Adrenal gland (tissue), 19 donors: ENCODE measurements at places on chromosomes 13 and 19. TPM values are rescaled to one million over a fixed set of nuclear protein-coding genes. Genes with fewer than 3 reads are reported as not detected.

GRCh38 chr13:100305398-100305797 lies 216.5 kb downstream of the PCCA start:
- DNase-seq = no peak
- H3K36me3 ChIP-seq = no peaks in the 10 kb centered on the region
- peaks cover 14% of the 10 kb centered on the region for H3K4me1 ChIP-seq
- H3K4me3 ChIP-seq = no peak overlapping the region

Gene MYO1F
- total RNA-seq = 27.1 TPM

Gene SOX1
- not detected for total RNA-seq

DNA sequence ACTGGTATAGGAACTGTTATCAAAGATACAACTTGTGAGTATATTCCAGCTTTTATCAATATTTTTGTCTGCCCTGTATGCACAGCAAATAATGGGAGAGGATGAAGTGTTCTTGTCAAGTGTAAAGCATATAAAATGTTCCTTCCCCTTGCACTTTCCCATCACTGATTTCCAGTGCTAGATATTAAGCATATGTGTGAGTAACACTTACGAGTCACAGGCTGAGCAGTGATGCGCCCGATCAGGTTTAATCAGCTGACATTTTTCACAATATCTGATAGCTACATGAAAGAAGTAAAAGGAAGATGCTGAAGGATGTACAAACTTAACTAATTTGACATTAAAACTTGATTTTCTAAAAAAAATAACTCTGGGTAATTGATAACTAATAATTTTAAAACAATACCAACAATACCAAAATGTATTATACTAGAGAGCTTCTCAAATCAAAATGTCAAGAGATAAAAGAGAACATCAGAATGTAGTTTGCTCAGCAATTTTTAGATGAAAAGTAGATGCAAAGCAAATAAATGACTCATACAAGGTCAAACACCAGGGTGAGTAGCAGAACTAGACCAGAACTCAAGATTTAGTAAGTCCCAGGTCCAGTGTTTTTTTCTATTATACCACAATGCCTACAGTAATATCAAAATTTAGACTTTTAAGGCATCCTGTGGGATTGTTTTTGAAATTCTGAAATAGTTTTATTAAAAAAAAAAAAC lies 56.4 kb downstream of the ZDHHC20 start:
- H3K27ac ChIP-seq = no peak overlapping the region
- no peak overlapping the region for H3K4me3 ChIP-seq
- peak; percentile 27 for DNase-seq
- no peaks in the 10 kb centered on the region for H3K36me3 ChIP-seq
- no peaks in the 10 kb centered on the region for H3K27me3 ChIP-seq

DNA sequence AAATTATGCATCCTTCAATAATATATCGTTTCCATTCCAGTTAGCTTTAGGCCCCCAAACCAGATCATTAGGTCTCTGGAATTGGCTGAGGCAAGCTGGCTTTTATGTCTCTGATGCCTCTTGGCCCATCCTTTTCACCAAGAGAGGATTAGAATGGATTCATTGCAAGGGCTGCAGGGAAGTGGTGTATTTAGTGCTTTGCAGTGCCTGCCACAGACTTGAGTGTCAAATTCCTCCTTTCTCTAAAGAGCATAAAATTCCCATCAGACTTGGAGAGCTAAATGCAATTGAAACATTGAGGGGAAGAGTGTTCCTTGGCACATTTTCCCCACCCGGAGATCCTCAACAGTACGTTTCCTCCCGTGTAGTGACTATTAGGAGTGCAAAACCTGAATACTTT lies 302.6 kb downstream of the ATP8A2 start:
- no peaks in the 10 kb centered on the region for H3K27me3 ChIP-seq
- no peak overlapping the region for H3K4me3 ChIP-seq
- H3K36me3 ChIP-seq = no peaks in the 10 kb centered on the region
- no peaks in the 10 kb centered on the region for H3K4me1 ChIP-seq

DNA sequence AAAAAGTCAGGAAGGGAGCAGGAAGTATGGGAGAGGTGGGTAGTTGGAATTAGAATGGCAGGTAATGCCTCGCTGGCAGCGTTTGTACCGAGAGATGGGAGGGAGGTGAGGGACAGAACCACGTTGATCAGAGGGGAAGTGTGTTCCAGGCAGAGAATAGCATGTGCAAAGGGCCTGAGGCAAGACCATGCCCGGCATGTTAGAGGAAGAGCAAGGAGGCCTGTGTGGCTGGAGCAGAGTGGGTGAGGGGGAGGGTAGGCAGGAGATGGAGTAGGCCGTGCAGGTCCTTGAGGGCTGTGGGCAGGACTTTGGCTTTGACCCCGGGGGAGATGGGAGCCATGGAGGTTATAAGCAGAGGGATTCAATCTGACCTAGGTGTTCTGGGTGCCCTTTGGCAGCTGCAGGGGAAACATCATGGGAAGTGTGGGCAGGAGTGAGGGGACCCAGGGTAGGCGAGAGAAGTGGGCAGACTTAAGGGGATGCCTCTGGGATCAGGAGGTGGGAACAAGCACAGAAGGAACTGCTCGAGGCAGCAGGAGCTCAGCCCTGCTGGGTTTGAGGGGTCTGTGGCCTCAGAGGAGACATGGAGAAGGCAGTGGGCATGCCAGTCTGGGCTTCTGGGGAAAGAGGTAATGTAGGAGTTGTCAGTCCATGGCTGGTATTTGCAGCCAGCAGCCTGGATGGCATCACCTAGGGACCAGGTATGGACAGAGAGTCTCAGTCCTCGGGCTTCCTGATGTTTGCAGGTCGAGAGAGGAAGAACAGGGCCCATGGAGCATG lies 48.8 kb downstream of the CD320 start:
- H3K4me3 ChIP-seq = no peak overlapping the region
- H3K36me3 ChIP-seq = peaks cover 18% of the 10 kb centered on the region
- no peak for DNase-seq

DNA sequence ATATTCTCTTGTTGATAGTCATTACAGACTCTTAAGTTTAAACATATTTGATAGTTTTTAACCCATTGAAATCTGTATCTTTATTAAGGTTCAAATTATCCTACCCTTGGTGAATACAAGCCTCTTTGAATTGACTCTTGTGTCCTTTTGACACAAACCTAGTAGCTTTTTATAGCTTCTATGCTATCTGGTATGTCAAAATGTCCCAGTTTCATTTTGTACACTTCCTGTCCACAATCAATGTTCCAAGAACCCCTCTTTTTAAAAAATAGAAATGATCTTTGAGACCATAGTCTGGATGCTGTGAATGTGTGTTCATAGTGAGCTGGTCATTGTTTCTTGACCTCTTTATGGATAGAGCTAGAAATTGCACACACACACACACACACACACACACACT lies 39.2 kb upstream of the FGF14 start:
- DNase-seq = no peak
- no peaks in the 10 kb centered on the region for H3K27me3 ChIP-seq

GRCh38 chr13:73228546-73228945 lies 169.7 kb downstream of the KLF5 start:
- H3K4me1 ChIP-seq = no peaks in the 10 kb centered on the region
- no peak overlapping the region for H3K27ac ChIP-seq
- H3K4me3 ChIP-seq = no peak overlapping the region
- H3K36me3 ChIP-seq = no peaks in the 10 kb centered on the region
- H3K27me3 ChIP-seq = no peaks in the 10 kb centered on the region

Gene ABCC4
- total RNA-seq = 4.2 TPM

GRCh38 chr19:4524808-4525562 lies 6.7 kb upstream of the PLIN4 start:
- H3K4me1 ChIP-seq = no peaks in the 10 kb centered on the region
- peak overlapping the region; percentile 22 for H3K27ac ChIP-seq
- H3K36me3 ChIP-seq = no peaks in the 10 kb centered on the region
- no peaks in the 10 kb centered on the region for H3K27me3 ChIP-seq

Gene LRFN3
- total RNA-seq = 12.2 TPM

Gene ZNF723
- not detected for total RNA-seq

DNA sequence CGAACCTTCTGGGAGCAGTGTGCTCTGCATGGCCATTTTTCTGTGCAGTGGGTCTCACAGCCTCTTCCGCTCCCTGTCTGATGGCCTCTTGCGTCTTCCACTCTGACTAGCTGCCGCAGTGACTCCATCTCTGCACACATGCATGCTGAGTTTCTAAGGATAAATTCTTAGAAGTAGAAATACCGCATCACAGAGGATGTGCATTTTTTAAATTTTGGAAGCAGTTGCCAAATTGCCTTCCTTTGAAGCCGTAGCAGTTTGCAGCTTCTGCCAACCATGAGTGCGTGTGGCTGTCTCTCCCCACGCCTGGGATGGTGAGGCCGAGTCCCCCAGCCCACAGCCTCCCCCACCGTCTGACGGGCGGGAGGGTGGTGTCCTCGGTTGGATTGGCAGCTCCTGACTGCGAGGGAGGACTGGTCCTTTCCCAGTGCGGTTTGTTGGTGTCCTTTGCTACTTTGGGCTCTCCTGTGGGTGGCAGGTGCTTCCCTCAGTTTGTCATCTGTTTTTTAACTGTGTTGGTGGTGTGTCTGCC lies 9.8 kb downstream of the FZR1 start:
- no peaks in the 10 kb centered on the region for H3K27me3 ChIP-seq
- peaks cover 42% of the 10 kb centered on the region for H3K4me1 ChIP-seq
- no peaks in the 10 kb centered on the region for H3K36me3 ChIP-seq
- DNase-seq = no peak
- H3K27ac ChIP-seq = no peak overlapping the region

- peaks cover 29% of the 10 kb centered on the region for H3K27me3 ChIP-seq
- H3K4me1 ChIP-seq = peaks cover 14% of the 10 kb centered on the region
- no peak overlapping the region for H3K27ac ChIP-seq
- H3K36me3 ChIP-seq = no peaks in the 10 kb centered on the region
- no peak for DNase-seq
These were observed 2.1 kb upstream of the PCDH17 start for GRCh38 chr13:57629391-57629804.

- H3K4me1 ChIP-seq = no peaks in the 10 kb centered on the region
- no peak overlapping the region for H3K4me3 ChIP-seq
- no peak overlapping the region for H3K27ac ChIP-seq
- H3K36me3 ChIP-seq = no peaks in the 10 kb centered on the region
- DNase-seq = no peak
These were observed 67.8 kb upstream of the IPO5 start for GRCh38 chr13:97885641-97886040.
